Activated CD4-positive, alpha-beta T cell treated with anti-CD3 and anti-CD28 coated beads, Interleukin-2, amount 50 U/mL, for 48 hours (primary cell): ENCODE measurements at places on chromosomes 7 and 10.

DNA sequence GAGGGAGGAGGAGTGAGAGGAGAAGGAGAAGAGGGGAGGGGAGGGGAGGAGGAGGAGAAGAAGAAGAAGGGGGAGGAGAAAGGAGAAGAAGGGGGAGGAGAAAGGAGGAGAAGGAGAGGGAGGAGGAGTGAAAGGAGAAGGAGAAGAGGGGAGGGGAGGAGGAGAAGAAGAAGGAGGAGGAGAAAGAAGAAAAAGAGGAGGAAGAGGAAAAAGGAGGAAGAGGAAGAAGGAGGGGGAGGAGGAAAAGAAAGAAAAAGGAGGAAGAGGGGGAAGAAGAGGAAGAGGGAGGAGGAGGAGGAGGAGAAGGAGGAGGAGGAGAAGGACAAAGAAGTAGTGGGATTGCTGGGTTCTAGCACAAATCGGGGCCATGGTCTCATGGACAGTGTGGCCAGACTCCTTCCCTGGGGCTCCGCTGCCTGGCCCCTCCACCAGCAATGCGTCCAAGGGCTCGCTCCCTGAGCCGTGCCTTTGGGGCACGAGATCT, 4.2 kb upstream of the MAFK start:
- DNase-seq = no peak

DNA sequence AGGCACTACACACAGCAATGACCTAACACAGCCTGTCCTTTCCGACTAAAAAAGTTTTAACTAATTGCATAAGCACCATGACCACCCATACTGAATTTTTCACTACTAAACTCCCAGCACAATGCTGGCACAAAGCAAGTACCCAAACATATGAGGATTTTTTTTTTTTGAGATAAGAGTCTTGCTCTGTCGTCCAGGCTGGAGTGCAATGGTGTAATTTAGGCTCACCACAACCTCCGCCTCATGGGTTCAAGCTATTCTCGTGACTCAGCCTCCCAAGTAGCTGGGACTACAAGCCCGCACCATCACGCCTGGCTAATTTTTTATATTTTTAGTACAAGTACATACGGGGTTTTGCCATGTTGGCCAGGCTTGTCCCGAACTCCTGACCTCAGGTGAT, 5.1 kb downstream of the UBE2H start:
- no peak for DNase-seq

- DNase-seq = no peak
Measured at GRCh38 chr7:99011706-99012404, 132.1 kb downstream of the SMURF1 start.

DNA sequence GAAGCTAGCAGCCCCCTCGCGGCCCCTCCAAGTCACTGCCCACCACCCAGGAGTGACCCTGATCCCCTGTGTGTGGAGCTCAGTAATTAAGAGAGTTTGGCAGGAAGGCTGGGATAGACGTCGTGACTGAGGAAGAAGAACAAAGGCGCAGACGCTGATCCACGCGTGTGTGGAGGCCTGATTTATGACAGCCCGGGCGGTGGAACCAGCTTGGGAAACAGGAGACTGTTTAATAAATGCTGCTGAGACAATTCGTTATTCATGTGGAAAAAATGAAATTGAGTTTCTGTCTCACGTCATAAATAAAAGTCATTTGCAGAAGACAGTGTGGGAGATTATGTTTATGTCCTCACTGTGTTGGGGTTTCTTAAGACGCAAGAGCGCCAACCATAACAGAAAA, 130.8 kb downstream of the ELFN1 start:
- no peak for DNase-seq

DNA sequence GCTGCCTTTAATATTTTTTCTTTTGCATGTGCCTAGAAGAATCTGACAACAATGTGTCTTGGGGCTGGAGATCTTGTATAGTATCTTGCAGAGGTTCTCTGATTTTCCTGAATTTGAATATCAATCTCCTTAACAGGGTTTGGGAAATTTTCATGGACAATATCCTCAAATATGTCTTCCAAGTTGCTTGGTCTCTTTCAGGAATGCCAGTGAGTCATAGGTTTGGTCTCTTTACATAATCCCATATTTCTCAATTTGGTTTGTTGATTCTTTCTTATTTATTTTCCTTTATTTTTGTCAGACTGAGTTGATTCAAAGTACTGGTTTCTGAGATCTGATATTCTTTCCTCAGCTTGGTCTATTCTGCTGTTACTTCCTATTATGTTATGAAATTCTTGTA, 208.7 kb upstream of the GLI3 start:
- no peak for DNase-seq

DNA sequence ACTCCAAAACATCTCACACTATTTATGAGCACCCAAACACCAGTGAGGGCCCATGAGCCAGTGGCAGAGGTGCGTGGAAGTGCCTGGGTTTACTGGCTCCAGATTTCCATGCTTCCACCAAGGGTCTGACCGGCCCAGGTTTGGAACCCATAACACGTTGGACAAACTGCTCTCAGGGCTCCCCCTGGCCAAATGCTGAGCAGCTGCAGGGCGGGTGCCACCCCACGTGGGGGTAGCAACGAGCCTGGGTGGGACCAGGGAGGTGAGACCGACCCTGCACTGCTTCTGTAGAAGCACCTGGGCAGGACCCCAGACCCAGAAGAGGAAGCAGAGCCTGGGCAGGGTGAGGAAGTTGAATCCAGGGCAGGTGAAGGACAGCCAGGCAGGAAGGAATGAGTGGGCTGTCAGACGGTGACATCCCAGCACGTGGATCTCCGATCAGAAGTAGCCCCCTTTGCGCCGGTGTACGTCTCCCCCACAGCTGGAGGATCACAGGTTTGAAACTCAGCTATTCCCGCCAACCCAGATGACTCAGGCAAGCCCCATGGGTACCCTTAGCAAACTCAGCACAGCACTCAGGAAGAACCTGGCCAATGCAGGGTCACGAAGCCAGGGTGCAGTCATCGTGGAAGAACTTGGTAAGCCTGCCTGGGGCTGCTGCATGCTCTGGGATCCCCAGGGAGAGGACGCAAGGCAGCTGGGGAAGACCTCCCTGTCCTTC, 100.4 kb upstream of the DDC start:
- DNase-seq = no peak

- no peak for DNase-seq
Measured at GRCh38 chr7:25311346-25311745, 83.1 kb upstream of the NPVF start.

- DNase-seq = no peak
Measured at GRCh38 chr10:132432176-132432540, 35.2 kb downstream of the PWWP2B start.

GRCh38 chr7:1419688-1420087, 39.6 kb downstream of the MICALL2 start:
- no peak for DNase-seq

GRCh38 chr10:86803156-86803555, 46.7 kb downstream of the BMPR1A start:
- DNase-seq = no peak

DNA sequence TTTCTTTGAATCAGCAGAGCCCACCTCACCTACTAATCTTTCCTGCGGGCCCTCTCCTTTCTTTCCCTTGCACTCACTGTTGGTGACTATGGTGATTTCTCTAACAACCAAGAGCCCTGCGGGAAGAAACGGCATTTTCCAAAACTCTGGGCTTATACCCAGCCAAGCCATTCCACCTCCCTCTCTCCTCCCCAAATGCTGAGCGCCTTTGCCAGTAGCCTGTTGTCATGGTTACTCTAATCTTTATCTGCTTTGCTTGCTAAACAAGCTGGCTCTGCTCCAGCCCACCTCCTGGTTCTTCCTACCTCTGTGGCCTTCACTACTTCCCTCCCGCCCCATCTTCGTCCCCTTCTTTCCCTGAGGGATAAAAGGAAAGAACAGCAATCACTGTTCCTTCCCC, 86.7 kb downstream of the DGKI start:
- no peak for DNase-seq

DNA sequence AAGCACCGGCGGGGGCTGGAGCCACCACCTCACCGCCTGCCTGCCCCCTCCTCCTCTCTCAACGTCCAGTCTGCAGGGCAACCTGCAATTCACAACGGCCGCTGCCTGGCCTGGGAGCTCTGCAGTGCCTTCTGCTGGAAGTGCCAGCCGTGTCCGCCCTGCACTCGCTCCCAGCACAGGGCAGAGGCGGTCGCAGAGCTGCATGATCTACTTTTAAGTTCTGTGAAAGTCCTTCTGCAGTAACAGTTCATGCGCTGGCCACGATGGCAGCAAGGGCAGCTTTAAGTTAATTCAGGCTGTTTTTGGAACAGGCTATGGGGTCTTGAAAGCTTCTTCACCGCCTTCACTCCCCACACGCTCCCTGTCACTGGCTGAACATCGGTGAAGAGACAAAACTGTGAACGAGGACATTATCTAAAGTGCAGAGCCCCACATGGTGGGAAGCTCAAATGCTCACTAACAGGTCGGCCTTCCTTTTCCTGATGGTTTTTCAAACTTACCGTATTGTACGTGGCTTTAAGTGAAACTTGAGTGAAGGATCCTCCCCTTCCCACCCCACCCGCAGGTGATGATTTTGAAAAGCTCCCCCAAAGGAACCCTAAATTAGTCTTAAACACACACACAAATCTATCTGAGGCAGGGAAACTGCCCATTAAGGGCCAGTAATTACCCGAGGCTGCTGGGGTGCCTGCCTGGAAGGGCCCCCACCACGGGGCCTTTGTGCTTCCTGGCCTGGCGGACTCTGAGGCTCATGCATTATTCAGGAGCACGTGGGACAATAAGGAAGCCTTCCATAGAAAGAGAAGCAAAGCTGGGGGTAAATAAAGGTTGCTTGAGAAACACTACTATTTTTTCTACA, 504.3 kb downstream of the DNAJB6 start:
- no peak for DNase-seq

GRCh38 chr7:9889554-9889953, 1084.1 kb upstream of the PHF14 start:
- DNase-seq = no peak

DNA sequence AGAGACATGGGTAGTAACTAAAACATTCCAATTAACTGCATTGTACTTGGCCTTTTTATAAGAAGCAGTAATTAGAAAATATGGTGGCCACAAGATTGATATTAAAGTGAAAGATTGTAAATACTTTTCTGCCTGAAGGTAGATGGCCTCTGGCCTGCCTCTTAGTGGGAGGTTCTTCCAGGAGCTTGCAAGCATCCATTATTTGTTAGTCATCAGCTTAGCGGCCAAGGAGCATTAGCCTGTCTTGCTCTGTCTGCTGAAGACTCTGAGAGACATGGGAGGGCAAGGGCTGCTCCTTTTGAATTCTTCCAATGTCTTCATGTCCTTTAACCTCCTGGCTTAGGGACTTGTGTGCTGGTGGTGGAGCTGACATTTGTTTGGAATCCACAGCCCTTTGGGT, 80.4 kb downstream of the TCF7L2 start:
- no peak for DNase-seq

DNA sequence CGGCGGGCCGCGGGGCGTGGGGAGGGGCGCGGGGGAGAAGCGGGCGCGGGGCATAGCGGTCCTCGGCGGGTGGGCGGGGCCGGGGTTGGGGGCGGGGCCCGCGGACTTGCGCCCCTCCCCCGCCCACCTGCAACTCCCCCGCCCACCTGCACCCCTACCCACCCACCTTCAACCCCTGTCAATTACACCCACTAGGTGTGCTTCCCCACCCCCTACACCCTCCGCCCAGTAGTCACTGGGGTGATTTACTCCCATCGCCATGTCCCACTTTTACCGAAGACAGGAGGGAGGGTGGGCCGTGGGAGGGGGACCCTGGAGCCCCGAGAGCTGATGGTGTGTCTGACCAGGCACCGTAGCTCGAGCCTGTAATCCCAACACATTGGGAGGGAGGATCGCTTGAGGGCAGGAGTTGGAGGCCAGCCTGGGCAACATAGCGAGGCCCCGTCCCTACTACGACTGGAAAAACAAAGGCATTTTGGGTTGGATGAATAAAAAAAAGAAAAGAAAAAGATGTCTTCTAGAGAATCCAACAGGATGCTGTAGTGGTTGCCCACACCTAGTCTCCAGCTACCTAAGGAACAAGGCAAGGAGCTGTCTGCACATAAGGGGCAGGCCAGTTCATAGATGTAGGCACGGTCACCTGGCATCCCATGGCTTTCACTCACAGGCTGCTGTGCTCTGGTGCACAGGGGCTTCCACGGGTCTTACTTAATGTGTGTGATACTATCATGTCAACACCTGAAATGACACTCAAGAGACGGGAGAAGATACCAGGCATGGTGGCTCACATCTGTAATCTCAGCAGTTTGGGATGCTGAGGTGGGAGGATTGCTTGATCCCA, 761 bp downstream of the KCTD7 start:
- DNase-seq = no peak

- no peak for DNase-seq
Measured at GRCh38 chr10:19702215-19702614, 114.0 kb upstream of the PLXDC2 start.

- no peak for DNase-seq
Measured at GRCh38 chr10:69239136-69239535, 19.0 kb downstream of the HKDC1 start.

GRCh38 chr10:113071446-113071845, 121.4 kb downstream of the TCF7L2 start:
- DNase-seq = no peak

GRCh38 chr7:17709127-17709526, 231.2 kb downstream of the SNX13 start:
- DNase-seq = no peak

DNA sequence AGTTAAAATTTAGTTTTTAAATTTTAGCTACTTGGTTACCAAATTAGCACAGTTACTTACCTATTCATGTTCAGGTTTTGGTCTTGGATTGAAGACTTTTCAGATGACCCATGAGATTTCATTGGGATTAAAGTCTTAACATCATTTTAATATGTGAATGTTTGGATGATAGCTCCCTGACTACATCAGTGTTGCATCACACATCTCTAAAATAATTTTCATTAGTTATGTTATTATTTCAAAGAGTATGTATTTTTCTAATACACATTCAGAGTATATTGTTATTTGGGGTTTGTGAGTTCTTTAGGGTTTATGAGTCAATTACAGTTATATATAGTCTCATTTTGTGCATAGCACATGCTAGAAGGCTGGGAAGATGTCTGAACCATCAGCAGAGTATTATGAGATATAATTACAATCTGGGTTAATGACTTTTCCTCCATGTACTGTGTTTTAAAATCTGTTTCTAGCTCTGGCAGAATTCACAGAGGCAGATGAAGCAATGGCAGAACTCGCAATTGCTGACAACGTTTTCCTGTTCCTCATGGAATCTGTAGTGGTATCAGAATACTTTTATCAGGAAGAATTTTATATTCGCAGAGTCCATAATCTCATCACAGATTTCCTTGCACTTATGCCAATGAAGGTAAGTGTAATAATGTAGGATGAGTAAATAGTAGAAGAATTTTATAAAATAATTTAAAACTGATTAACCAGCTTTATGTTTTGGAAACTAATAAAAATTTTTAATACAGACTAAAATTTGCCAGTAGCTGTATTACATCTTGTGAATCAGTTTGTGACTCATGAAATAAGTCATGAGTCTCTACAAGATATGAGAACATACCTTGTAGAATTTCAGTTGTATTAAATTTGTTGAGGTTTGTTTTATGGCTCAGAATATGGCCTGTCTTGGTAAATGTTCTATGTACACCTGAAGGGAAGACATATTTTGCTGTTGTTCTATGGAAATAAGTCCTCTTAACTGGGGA, 26.9 kb downstream of the NUP205 start:
- no peak for DNase-seq

GRCh38 chr10:5600908-5601307, 65.5 kb downstream of the ASB13 start:
- DNase-seq = no peak
